NCI-H774 (cell line): ENCODE measurements at places on chromosomes 7 and 10.
A peak's percentile ranks its signal among the peaks of the same experiment; 100 is the strongest.

DNA sequence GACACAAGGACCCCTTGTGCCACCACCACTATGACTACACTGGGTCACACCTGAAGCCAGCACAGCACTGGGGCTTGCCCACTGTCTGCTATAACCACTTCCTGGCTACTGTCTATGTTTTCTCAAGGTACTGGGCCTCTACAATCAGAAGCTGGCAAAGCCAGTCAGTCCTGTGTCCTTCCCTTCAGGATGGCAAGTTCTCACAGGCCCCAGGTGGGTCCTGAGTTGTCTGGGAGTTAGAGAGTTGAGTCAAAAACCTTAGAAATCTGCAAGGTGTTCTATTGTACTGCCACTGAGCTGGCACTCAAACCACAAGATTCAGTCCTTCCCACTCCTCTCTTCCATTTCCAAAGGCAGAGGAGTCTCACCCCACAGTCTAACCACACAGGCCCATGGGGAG, 705.5 kb downstream of the IPMK start:
- no peak for DNase-seq

DNA sequence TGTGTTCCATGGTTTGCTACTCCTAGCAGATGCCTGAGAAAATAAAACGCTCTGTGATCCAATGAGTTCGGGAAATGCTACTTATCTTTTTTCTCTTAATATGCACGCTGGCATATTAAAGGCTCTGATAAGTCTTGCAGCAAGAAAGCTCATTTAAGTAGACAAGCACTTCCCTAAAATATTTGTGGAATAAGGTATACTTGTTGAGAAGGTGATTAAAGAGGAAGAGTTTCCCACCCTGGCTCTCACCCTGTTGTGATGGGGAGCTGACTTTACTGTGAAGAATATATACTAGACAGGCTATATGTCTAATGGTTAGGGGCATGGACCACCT, 279.4 kb downstream of the RPS24 start:
- no peak for DNase-seq

DNA sequence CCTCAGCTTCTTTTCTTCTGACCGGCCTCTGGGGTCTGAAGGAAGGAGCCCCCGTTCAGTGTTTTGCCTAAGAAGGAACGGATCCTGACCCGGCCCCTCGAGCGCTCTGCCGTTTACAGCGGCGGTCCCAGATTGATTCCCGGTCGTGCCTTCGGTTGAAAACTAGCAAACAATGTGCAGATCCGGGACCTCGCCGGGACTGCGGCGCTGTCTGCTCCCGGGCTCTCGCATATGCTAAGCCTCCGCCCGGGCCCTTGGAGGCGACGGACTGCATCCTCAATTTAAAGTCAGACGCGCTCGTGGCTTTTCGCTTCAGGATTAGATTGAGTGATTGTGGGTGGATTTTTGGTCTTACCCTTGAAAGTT, 559 bp downstream of the DBF4 start:
- DNase-seq = peak; percentile 24

DNA sequence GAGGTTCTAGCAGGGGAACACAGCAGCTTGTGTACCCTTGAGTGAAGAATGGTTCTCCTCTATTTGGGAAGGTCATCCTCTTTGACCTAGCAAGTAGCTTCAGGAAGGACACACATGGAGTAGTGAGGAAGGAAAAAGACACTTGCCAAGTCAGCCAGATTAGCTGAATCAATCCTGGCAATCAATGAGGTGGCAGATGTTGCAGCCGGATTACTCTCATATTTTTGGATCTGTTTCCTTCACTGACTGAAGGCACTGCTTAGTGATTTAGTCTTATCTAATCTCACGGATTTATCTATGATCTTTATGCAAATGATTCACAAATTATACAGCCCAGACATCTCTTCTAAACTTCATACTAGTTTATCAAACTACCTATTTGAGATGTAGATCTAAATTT, 218.8 kb downstream of the GPR158 start:
- DNase-seq = no peak

DNA sequence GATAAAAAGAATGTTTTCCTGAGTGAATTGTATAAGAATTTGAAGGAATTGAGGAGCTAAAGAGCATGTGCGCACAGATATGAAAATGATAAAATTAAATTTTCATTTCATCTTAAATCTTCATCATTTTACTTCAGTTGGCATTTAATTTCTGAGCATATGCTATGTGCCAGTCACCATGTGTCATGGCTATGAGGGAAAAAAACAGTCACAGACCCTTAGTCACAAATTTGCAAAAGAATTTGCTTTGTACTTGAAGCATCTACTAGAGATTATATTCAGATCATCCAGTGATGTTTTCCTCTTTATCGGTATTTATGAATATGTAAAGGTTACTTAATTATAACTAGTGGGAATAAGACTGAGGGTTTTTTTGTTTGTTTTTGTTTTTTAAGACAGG, 29.8 kb downstream of the VCL start:
- no peak for DNase-seq

GRCh38 chr7:155298288-155298833, 683 bp downstream of the INSIG1 start:
- no peak for DNase-seq

DNA sequence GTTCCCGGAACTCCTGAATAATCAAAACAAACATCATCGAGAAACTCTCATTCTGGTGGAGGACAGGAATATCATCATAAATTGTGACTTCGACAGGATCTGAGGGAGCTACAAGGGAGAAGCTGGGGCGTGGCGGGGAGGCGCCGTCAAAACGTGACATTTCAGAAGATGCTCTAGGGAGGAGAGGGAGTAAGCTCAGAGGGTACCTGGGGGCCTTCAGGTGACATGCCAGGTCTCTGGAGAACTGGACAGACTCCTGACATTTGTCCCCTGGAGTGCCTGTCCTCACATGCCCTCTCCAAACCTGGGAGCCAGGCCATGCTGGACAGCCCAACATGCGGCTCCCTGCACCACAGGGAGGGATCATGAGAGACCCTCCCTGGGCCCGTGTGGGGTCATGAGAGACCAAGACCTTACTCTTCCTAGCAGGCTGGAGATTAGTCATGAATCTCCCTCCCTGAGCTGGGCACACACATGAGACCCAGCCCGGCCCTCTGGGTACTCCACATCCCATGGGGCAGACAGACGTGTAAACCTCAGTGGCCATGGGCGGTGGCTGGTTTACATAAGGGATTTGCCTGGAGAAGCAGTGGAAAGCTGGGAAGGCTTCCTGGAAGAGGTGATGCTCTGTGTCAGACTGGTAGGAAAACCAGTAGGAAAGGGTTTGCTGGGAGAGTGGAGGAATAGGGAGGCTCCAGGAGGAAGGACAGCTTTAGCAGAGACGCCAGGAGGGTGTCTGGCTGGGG, 81.0 kb downstream of the MYL10 start:
- no peak for DNase-seq

DNA sequence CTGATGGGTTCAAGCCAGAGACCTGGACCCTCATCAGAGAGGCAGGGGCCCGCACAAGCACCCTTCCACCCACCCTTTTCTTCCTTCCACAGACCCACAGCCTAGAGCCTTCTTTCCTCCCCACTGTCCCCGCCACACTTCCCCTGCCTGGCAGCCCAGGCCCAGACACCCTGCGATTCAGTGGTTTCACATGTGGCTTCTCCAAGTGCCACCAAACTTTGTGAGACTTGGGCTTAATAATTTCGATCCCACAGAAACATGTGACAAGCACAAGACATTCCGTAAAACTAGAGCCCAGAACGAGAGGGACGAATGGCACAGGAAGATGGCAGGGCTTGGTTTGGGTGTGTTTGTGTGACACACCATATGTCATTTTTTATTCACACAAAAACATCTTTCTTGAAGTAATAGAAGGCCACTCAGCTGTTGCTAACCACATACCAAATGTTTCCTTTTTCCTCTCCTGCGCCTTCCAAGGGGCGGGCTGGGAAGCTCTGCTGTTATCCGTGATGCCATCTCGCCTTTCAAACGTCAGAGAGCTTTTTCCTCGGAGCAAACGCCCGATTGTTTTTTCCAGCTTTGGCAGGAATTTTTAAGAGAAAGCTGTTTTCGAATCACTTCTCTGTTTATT, 162.9 kb downstream of the GRK5 start:
- DNase-seq = no peak

GRCh38 chr7:157210682-157211081, 72.0 kb downstream of the UBE3C start:
- no peak for DNase-seq

- no peak for DNase-seq
These were observed 402.3 kb upstream of the PCDH15 start for GRCh38 chr10:55203319-55203718.

GRCh38 chr7:5692112-5692844, 89.2 kb downstream of the RNF216 start:
- no peak for DNase-seq

- DNase-seq = no peak
These were observed 104.6 kb downstream of the CYTH3 start for GRCh38 chr7:6167587-6168476.

DNA sequence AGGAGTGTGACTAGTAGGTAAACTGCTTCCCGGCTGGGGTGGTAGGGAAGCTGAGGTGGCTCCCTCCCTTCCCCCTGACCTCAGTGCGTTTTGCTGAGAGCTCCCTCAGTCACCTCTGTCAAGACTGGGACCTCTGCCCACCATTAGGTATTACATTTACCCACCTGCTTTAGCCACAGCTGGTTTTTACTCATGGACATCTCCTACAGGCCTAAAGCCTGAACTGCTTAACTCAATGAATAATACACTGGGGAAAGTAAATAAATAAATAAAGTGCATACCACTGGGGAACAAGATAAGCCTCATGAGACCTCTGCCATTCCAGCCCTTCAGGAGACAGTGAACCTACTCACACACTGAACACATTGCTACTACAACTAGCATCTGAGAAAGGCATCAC, 38.9 kb upstream of the CDK13 start:
- no peak for DNase-seq

- no peak for DNase-seq
These were observed 74.5 kb downstream of the KMT2E start for GRCh38 chr7:105088456-105088855.

GRCh38 chr7:143257501-143257900, 5.7 kb upstream of the GSTK1 start:
- no peak for DNase-seq
